BJ (cell line): ENCODE measurements at places on chromosomes 2 and 18.

GRCh38 chr2:151299920-151300539 lies 10.6 kb upstream of the NMI start:
- no peak for DNase-seq

DNA sequence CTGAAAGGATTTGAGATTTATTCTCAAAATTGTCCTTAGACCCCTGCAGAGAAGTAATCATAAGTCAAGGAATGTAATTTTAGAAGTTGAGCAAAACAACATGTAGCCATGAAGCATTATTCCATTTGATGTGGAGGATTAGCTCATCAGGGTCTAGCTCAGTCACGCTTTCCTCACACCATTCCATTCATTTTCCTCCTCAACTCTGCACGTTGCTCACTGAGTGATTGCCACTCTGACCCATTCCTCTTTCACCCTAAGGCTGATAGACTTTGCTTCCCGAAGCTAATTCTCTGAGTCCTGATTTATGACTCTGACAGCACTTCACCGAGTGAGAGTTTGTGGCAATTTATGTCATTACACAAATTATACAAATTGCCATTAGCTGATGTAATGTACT lies 820.6 kb upstream of the PIK3C3 start:
- DNase-seq = no peak

- no peak for DNase-seq
Observed at GRCh38 chr2:54927751-54928615, 122.3 kb downstream of the RTN4 start.

DNA sequence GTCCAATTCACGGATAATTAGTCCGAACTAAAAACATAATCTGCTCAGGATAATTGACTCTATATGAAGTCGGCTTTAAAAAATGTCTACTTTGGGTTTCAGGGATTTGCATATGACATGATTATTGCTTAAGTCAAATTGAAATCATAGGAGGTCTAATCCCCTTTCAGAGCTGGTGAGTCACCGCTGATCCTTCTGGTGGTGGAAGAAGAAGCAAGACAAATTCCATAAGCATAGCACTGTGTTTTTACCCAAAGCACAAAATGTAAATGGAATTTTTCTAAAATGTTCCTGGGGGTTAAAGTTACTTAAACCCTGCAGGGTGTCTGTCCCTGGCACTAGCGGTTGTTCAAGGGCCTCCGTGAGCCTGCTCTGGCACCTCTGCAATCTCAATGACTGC lies 460.2 kb downstream of the LRATD1 start:
- no peak for DNase-seq

DNA sequence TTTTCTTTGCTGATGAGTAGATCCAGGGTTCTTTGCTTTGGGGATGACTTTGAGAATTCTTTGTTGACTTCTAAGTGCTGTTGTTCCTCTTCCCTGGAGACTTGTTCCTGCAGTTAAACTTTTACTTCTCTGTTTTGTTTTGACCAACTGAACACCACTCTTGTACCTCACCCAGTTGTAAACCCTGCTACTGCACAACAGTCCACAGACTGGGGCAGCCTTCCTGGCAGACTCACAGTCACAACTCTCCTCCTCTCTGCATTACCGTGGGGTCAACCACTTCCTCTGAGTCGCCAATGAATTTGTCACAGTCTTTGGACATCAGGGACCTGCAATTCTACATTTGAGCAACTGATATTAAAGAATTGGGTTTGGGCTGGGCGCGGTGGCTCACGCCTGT lies 3.8 kb upstream of the SLC8A1 start:
- no peak for DNase-seq

DNA sequence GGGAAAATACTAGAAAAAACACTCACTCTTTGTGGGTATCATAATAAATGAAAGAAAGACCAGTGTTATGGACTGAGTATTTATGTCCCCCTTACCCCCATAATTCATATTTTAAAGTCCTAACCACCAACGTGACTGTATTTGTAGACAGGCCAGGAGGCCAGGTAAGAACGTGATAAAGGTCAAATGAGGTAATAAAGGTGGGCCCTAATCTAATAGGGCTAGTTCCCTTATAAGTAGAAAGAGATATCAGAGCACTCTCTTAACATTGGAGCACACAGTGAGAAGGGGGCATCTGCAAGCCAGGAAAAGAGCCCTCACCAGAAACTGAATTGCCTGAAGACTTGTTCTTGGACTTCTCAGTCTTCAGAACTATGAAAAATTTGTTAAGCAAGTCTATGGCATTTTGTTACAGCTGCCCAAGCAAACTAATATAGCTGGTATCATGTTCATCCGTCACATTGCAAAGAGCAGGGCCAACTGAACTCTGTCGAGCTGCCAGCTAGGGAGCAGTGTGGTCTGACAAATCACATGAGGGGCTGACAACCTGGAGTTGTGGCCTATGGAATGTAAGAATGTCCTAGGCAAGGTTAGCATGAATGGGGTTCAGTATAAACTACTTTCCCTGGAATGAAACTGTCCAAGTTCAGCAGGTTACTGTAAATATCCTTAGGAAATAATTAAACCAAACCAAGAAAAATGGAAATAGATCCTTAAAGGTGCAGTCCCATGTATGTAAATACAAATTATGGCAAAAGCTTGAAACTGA lies 280.9 kb downstream of the ZNF385B start:
- DNase-seq = no peak

GRCh38 chr2:230575642-230576324 lies 136.9 kb upstream of the CAB39 start:
- no peak for DNase-seq
